ENCODE measurements at places on chromosomes 3 and 15.
A peak's percentile ranks its signal among the peaks of the same experiment; 100 is the strongest.

DNA sequence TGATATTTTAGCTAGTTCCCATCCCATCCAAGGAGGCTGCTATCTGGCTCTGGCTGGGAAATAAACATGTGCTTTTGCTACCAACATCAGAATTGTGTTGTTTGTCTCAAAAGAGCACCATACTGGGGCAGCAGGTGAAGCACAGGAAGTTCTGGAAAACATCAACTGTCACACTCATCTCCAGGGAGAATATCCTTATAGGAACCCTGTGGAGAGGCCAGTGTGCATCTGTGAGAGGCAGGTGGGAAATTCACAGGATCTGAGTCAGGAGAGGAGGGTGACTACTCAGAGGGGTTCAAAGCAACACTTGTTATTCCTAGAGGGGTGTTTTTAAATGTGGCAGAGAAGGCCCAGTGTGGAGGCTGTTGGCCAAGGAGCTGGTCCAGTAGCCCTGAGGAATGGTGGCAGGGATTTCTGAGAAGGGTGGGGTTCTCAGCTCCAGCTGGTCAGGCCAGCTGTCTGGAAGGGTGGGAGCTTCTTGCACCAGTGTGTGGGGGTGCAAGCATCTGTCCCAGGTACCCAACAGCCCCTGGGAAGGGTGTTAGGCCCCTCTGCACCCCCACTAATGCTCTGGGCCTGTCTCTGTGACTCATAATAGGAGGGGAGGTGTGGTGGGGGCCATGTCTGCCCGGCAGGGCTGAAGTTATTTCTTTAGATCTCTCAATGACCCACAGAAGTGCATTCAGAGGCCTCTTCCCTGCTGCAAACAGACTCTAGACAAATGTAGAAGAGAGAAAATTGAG, 28.7 kb downstream of the RPSA start:
- no peak for DNase-seq

DNA sequence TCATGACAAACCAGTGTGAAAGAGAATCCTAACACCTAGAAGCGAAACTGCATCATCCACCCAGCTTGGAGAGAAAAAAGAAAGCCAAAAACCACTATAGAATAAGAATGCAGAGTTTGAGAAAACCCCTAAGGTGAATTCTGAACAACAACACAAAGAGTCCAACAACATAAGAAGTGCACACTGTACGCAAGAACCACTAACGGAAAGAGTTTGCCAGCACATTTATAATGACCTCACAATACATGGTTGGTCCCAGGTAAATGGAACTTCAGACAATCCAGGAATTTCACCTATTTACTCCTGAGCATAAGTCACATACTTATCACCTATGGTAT, 128.3 kb upstream of the BHLHE40 start:
- DNase-seq, result no peak

DNA sequence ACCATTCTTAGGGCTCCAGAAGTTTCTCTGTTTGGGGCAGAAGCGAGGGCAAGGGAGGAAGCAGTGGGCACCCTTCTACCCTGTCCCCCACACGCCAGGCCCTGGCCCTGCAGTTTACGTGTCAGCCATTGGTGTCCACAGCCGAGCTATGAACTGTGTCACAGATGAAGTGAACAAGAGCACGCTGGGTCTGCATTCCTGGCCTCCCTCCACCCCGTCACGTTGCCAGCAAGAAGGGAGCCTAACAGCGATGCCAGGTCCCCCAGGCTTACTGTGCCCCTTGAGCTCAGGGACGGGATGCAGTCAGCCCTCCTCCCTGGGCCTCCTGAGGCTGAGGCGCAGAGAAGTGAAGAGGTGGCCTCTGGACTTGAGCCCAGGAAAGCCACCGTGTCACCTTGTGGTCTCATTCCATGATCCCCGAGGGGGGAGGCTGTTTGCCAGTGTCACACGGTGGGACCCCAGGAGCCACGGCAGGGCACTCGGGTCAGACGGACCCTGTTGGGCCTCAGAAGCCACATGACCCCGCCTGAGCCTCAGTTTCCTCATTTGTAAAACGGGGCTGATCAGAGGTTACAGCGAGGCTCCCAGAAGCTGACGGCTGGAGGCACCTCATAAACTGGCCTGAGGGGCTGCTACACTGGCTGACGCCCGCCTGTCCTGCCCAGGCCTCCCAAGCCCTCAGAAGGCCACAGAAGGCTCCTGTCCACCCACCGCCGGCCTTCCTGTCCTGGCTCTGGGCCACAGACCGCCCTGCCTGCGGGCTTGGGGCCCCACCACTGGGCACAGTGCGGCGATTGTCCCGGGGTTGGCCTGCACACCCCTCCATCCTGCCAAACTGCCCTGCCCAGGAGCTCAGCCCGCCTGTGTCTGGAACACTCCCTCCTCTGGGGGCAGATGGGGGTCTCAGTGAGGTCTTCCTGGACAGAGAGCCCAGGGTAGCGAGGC, 18.6 kb downstream of the IQSEC1 start:
- DNase-seq, result no peak

- no peak for DNase-seq
Observed at GRCh38 chr3:119582178-119582577, 2.9 kb downstream of the ADPRH start.

- no peak for DNase-seq
Observed at GRCh38 chr3:14318646-14319045, 83.8 kb upstream of the SLC6A6 start.

DNA sequence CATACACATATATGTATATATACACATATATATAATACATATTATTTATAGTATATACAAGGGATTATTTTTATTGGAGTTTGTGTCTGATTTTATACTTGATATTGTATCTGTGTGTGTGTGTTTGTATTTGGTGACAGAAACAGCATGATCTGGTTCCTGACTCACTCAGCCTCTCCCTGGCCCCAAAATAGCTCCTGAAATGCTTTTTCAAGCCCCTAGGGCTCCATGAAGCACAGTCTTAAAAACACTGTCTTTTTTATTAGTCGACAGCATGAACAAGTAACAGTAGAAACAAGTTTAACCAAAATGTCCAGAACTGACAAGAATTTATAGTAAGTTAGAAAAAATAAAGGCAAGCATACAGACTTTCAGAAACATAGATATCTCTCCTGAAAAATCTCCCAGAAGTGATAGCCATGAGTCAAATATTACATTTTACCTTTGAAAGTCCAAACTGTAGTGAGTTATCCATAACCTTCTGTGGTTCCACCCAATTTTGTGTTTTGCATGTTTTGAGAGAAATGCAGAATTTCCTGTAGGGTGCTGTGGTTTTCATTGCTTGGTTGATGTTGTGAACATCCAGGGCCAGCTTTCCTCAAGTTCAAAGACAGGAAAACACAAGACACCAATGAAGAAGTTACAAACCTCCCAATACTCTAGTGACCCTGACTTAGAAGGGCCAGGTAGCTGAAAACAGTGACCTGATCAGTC, 98.5 kb upstream of the CCDC80 start:
- no peak for DNase-seq

DNA sequence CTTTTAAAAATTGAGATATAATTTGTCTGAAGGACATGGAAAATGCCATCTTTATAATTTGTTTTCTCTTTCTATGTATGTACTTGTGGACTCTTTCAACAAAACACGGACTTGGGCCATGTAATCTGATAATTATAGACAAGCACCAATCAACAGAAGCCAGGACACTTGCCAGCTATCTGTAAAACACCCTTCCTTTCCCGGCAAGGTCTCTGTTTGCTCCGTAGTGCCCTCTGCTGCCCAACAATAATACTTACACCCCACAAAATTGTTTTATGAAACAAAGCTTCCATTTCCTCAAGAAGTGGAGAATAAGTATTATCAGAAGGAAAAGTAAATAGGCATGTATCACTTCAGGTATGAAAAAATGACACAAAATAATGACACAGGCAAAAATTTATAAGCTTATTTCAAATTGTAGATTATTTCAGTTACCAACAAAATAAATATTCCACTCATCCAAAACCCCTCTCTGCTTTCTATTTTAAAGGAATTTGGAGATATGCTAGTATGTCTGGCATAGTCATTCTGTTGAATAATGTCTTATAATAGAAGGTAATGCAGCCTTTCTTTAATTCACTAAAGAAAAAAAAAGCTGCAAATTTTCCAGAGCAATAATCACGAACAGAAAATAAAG, 32.8 kb downstream of the MYH15 start:
- peak; percentile 59 for DNase-seq

DNA sequence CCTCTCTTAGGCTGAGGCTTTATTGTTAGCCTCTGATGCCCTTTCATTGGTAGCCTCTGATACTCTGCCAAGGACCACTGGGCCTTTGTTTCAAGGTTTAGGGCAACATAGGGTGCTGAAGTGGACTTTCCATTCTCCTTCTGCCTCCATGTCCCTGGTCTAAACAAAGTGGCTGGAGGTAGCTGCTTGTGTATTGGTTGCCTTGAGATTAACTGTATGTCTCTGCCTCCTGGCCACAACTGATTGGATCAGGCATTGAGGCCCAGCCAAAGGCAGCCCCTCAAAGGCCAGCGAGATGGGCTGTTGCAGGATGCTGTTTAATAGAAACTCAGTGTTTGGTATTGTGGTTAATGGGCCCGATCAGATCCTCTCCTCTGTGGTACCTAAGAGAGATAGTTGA, 77.9 kb upstream of the PRR23C start:
- DNase-seq, result no peak

- no peak for DNase-seq
Observed at GRCh38 chr15:80180986-80181385, 28.2 kb downstream of the FAH start.

DNA sequence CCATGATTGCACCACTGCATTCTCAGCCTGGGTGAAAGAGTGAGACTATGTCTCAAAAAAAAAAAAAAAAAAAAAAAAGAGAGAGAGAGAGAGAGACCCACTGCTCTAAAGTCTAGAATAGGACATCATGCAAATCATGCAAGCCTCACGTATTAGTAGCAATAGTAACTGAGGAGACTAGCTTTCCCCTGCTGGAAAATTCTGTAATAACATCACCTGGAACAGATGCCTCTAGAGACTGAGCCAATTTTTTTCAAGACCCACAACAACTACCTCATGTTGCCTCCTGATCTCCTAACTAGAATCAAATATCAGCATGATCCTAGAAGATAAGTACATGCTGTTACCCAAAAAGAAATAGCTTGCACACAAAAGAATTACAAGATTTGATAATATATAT, 461.9 kb downstream of the AGBL1 start:
- no peak for DNase-seq

DNA sequence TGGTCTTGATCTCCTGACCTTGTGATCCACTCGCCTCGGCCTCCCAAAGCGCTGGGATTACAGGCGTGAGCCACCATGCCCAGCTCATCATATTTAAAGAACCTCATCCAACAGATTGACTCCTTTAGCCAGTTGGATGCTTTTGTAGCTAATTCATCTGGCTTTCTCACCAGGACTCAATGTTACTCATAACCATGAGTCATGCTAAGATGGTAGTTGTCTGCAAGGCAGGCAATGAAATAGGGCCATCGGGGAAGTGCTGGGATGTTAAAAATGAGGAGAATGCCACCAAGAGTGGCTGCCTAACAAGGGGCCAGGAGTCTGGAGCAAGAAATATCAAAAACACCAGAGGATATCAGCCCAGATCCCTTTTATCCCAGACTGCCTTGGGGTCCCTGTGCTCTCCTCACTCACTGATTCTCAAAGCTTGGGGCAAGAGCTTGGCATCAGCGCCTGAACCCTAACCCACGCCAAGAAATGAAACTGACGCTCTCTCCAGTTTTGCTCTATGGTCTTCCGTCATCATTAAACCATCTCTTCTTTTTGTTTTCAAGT, 7.4 kb upstream of the PCOLCE2 start:
- no peak for DNase-seq

DNA sequence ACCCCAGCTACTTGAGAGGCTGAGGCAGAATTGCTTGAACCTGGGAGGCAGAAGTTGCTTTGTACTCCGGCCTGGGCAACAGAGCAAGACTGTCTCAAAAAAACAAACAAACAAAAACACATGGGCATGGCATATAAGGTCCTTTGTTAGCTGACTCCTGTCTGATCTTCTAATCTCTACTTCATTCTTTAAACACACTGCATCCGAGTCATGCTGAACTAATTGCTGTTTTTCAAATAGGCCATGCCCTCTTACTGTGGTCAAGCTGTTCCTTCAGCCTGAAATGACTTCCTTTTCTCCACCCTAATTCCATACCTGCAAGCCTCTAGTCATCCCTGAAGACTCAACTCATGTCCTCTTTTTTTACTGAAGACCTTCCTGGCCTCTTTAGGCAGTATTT, 22.3 kb upstream of the SLMAP start:
- DNase-seq, result no peak

DNA sequence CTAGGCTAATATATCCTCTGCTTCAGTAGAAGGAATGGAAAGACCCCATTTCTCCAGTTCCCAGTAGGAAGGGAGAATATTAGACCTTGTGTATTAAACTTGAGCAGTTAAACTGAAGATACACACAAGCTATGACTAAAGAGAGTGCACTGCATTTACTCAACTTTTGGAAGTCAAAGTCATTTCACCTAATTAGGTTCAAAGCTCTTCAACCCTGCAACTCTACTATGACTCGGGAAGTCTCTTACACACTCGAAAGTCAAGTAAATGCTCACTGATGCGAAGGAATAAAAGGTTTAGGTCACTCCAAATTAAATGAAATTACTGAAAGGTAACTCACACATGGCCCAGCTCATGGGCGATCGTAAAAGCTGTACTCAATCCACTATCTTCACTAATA, 33.8 kb downstream of the ADAMTS9 start:
- no peak for DNase-seq

GRCh38 chr3:193078996-193079753, 161.5 kb upstream of the MB21D2 start:
- DNase-seq, result no peak

DNA sequence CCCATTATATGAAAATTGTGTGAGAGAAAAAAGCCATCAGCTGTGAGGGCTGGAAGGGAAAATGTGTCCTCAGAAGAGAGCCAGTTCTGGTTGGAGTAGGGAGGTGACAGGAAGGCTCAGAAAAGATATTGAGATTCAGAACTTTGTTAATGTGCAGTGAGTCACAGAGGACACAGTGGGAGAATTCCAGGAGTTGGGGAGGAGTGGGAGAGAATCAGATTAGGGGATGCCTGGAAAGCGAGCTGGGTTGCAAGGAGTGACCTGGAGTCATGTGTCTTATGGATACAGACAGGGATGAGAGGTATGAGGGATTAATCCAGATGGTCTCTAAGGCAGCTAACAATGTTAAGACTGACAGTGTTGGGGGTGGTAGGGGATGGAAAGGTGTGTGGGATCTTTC, 67.5 kb downstream of the CHST2 start:
- DNase-seq, result no peak

DNA sequence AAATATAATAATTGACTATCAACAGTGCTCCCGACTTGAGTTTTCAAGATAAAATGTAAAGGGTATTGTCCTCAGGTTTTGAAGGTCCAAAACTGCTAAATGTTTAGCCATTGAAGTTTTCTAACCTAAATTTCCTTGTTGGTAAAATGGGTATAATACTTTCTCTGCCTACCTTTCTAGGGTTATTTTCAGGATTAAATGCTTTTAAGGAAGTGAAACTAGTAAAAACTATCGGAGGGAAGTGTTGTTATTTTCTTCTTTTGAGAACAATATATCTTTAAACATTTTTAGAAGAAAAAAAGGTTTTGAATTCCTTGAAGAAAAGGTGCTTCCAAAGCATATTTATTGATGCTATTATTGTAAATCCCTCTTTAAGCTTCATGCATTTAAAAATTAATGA, 67.3 kb downstream of the FILIP1L start:
- no peak for DNase-seq

- no peak for DNase-seq
Observed at GRCh38 chr3:123449997-123450604, 1.2 kb upstream of the ADCY5 start.
